RPMI8226 (cell line): ENCODE measurements at places on chromosomes 5 and 9.

DNA sequence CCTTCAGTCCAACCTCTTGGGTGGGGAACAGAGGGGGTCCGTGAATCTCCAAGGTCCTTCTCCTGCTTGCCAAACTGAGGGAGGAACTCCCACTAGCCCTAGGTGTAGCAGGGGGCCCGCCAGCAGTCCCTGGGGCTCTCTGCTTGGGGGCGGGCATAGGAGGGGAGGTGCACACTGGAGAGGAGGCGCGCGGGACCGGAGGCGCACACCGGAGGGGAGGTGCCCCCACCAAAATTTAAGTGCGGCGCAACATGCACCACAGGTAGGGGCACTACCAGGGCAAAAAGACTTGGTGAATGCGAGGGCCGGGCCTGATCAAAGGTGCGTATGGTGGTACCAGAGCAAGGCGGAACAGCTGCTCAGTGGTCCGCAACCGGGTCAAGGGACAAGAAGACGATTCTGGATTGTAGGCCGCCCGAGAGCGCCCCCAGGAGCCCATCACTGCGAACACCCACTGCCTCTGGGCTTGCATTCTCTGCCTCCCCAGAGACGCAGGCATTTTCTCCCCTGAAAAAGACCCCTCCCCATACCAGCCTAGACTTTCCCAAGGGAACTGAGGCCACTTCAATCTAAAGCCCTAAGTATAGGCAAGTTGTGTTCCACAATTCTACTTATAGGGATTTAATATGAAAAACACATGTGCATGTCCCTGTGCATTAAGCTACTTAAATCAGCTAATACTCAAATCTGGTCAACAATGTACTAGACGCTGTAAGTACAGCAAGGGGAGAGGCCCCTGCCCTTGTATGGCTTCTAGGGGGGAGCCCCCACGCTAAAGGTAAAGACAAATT, 50.6 kb downstream of the TGFBI start:
- no peak for DNase-seq

DNA sequence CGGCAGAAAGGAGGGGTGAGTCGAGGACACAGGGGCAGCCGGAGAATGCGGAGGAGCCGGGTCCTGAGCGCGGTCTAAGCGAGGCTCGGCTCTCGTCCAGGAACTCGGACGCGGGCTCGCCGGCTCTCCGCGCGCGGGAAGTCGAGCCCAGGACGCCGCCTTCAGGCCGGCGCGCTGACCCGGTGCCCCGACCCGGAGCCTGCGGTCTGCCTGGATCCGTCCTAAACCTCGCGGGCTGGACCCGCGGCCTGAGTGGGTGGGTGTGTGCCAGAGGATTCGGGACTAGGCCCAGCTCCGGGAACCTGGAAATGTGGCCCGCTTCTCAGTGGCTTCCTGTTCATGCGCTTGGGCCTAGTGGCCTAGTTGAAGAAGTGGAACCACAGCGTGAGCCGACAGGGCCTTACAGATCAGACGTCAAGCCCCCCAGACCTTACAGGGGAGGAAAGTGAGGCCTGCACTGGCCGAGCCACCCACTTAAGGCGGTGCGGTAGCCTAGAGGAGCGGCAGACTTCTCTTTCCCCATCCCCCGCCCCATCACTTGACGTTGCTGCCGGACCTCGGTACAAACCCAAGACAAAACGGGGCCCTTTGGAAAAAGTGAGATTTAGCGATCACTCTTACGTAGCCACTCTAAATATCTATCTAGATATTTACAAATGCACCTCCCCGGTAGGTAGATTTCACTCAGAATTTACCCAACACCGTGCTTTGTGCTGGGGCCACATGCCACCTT, 1.2 kb downstream of the CDKN2B-AS1 start:
- DNase-seq, result peak; percentile 59

- no peak for DNase-seq
Measured at GRCh38 chr9:82356871-82357270, 368.3 kb downstream of the SPATA31D1 start.

- DNase-seq, result peak; percentile 15
Measured at GRCh38 chr5:77437194-77437593, 54.9 kb downstream of the WDR41 start.

GRCh38 chr9:84862810-84863287, 193.3 kb downstream of the NTRK2 start:
- DNase-seq, result no peak

DNA sequence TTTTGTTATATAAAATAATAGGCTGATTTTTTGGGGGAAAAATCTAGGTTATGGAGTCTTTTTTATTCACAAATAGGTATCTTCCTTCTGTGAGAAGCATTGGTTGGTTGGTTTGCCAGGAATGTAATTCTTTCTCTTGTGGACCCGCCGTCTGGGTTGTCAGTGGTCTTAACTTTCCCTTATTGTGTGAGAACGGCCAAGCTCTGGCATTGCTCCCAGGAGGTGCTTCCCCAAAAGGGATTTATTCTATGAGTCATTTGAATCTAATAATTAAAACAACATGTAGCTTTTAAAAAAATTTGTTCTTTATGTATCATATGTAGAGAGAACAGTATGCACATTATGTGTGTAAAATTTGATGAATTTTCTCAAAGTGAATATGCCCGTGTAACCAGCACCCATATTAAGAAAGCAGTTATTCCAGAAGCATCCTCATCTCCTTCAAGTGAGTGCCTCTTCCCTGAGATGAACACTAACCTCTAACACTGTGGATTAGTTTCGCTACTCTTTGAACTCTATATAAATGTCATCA, 114.4 kb downstream of the MAST4 start:
- DNase-seq, result no peak

GRCh38 chr5:175520321-175520720, 42.0 kb downstream of the SFXN1 start:
- no peak for DNase-seq

DNA sequence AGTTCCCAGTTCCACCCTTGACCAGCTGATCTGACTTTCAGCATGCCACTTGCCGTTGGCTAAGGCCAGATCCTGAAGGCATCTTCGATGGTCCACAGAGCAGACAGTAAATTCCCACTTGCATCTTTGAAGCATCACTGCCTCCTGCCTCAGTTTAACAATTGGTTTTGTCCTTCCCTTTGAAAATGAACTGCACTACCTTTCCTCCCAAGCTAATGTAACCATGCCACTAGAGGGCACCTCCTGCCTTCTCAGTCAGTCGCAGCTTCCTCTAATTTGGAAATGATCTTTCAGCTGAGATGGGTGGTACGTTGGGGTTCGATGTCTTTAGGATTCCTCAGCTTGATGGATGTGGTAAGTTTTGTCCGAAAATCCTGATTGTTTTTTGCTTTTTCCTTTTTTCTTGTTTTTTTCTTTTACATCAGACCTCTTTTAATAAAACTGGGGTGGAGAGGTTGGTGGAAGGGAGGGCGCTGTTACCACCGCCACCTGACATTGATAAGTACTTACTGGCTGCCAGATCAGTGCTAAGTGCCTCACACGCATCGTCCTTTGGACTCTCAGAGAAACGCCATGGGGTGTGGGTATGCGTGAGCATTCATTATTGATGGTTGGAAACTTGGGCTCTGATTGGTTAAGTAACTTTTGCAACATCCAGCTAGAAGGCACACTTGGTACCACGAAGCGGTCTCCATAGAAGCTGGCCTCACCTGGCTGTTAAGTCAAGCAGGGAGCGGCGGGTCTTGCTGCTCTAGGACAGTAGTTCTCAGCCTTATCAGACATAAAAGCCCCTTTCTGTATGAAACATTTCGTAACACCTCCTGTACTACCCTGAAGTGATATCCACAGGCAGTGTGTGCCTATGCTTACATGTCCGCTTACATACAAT, 16.9 kb downstream of the PTTG1 start:
- DNase-seq, result peak; percentile 63

DNA sequence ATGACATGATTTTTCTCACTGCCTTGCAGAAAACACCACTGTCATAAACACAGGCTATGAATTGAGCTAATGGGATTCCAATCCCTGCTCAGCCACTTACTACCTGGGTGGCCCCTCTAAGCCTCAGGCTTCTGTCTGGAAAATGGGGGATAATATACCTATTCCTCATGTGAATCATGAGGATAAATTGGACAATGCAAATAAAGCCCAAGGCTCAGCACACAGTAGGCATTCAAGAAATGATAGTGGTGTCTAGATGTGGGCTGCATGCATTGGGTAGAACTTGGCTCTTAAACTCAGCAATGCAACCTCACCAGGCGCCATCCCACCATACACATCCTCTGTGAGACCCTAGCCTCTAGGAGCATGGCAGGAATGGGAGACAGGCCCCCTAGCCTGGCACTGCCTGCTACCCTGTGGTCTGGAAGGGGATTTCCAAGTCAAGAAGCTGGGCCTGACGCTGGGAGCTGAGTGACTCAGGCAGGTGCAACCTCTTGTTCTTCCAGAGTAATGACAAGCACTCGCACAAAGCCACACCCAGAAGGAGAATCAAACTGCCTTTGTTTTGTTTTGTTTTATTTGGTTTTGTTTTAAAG, 2.3 kb upstream of the TNIP1 start:
- DNase-seq, result peak; percentile 70

- no peak for DNase-seq
Measured at GRCh38 chr9:75669721-75670120, 220.8 kb upstream of the PCSK5 start.

DNA sequence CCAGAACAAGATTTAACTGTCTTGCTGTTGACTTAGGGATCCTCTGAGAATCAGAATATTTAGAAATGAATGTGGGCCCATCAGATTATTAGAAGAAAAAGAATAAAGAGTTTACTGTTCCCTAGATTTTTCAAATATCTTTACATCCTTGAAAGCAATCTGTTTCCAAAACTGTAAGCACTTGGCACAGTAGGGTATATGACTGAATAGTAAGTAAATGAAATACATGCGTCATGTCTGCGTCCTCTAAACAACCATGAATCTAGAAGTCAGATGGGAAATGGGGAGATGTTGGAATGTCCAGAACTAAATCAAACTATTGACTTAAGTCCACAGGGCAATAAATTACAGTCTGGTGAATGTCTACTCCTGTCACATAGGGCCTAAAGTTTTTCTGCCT, 26.1 kb downstream of the TTC23L start:
- no peak for DNase-seq

- no peak for DNase-seq
Measured at GRCh38 chr9:81113453-81114124, 575.8 kb downstream of the TLE1 start.

DNA sequence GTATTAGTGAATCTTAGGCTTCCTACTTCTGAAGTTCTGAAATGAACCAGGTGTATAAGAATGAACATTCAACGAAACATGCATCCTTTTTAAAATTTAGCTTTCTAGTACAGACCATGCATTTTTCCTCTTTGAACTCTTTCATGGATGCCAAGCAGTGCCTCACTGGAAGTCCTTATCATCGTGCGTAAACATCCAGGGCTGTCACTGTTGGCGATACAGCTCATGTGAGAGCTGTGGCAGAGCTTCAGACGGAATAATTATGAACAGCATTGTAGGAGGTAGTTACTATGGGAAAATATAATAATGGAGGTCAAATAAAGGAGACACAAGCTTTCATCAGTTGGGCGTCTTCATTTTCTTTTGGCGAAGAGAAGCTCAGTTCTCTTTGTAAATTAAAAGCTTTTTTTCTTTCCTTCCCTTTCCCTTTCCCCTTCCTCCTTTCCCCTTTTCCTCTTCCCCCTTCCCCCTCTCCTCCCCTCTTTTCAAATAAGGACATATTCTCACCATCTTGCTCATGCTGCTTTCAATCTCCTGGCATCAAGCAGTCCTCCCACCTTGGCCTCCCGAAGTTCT, 167.3 kb downstream of the KDM4C start:
- no peak for DNase-seq

GRCh38 chr9:73118286-73118685, 33.4 kb upstream of the ANXA1 start:
- no peak for DNase-seq

DNA sequence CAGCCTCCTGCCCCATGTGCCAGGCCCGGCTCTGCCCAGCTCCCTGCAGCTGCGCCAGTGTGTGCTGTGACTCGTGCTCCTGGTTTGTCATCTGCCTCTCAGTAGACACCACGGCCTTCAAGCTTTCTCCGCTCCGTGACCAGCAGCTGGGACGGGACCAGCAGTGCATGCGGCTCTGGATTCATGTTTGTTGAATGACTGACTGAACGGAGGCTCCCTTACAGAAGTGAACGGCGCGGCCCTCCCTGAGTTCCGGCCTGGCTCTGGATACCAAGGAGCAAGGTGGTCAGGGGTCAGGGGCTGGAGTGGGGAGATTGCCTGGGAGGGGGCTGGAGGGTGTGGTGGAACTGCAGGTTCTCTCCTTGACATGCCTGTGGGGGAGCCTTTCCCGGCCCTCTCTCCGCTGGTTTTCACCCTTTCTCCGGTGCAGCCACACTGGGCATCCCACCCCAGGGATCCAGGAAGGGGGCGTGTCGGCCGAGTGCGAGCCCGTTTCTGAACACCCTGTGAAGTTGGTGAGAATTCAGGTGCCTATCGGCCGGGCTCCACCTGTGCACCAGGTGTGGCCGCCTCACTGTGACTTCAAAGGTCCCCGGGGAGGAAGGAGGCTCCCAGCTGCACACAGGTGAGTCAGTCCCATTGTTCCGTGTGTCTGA, 11.1 kb upstream of the CEP72 start:
- no peak for DNase-seq

GRCh38 chr5:17314907-17315471, 97.6 kb downstream of the BASP1 start:
- DNase-seq, result no peak

DNA sequence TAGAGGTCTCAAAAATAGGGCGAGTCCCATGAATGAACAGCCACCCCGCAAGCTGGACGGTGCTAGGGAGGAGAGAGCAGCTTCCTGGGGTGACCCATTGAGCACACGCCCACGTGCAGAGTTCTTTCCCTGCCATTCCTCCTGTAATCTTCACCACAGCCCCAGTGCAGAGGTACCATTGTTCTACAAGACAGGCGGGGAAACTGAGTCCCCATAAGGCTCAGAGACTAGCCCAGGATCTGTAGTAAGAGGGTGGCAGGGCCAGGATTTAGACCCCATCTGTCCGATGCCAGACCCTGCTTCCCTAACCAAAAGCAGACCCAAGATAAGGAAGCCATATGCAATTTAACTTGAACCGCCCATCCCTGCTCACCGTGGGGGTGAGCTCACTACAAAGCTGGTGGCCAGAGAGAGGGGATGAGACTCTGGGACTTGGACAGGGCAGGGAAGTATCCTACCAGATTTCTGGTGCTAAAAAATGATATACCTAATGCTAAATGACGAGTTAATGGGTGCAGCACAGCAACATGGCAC, 36.7 kb upstream of the ORM1 start:
- no peak for DNase-seq

DNA sequence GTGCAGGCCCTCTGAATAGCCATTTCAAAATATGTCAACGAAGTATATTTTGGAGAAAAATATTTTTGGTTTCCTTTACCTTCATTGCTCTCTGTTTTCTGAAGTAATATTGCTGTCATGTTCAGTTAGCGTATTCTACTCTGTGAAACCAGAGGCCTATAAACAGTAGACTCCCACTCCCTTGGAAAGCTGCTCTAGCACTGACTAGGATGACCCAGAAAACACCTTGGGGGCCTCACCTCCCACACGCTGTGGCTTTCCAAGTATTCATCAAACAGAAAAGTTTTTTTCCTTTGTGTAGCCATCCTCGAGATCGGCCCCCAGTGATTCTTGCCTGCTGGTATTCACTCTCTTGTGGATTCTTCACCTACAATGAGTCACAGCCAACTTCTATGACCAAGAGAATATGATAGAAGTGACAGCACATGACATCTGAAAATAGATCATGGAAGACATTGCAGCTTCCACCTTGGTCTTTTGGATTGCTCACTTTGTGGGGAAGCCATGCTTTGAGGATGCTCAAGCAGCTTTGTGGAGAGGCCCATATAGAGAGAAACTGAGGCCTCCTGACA, 28.9 kb upstream of the CTXN3 start:
- DNase-seq, result no peak
